SHP77 treated with DMSO at 0.1 percent for 48 hours (cell line): ENCODE measurements at places on chromosomes 2 and 18.

- DNase-seq, result no peak
These were observed 30.2 kb downstream of the GAREM1 start for GRCh38 chr18:32440518-32440917.

GRCh38 chr2:181421131-181421458 is 36.1 kb upstream of the ITGA4 start:
- DNase-seq, result no peak

GRCh38 chr2:33859811-33860461 is 260.8 kb upstream of the FAM98A start:
- DNase-seq, result no peak

- DNase-seq, result no peak
These were observed 223.9 kb downstream of the LDLRAD4 start for GRCh38 chr18:13442451-13442850.

DNA sequence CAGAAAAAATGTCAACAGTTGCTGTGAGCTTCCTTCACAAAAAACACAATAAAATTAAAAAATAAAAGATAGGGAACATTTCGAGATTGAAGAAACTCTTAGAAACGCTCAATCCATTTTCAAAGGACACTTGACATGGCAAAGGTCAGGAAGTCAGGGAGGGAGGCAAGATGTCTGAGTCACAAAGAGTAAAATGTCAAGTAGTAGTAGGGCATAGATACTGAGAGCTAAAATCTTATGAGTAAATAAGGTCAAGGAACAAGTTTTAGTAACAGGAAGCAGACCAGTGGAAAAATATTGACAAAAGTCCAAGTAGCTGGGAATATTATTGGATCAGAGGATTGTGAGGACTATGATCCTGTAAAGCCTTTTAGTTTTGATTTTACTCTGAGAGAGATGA is 495.6 kb downstream of the TMX3 start:
- DNase-seq, result no peak

GRCh38 chr18:26471027-26471426 is 77.3 kb downstream of the KCTD1 start:
- DNase-seq, result no peak

GRCh38 chr2:14634182-14634488 is 1.6 kb downstream of the LRATD1 start:
- DNase-seq, result no peak

DNA sequence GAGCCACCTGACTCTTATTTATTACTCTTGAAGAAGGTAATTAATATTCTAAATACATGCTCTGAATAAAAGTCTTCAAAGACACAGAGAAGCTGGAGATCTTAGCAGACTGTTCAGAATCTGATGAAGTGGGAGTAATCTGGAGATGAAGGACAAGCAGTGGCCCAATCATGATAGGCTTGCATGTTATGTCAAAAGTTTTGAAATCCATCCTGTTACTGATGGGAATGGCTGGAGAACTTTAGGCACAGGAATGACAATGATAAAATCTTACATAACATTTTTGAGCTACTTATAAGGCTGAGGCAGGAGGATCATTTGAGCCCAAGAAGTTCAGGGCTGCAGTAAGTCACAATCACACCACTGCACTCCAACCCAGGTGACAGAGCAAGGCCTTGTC is 2.4 kb upstream of the RIF1 start:
- DNase-seq, result no peak

DNA sequence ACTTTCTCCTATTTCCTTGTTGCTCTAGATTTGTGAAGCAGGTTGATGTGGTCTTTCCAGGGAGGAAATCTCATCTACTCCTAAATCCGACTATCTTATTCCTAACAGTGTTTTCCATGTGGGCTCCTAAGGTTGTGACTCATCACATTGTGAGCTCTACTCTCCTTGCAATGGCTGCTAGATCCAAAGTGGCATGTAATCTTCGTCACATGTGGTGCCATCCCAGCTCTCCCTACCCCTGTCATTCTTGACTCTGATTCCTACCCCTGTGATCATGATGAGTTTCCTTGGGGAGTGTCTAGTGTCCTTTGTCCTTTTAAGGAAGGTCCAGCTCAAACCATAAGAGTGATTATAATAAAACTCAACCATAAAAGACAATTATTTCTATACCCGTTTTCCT is 47.3 kb upstream of the GULP1 start:
- no peak for DNase-seq

- DNase-seq, result no peak
These were observed 88.2 kb downstream of the NCOA1 start for GRCh38 chr2:24579053-24579803.

DNA sequence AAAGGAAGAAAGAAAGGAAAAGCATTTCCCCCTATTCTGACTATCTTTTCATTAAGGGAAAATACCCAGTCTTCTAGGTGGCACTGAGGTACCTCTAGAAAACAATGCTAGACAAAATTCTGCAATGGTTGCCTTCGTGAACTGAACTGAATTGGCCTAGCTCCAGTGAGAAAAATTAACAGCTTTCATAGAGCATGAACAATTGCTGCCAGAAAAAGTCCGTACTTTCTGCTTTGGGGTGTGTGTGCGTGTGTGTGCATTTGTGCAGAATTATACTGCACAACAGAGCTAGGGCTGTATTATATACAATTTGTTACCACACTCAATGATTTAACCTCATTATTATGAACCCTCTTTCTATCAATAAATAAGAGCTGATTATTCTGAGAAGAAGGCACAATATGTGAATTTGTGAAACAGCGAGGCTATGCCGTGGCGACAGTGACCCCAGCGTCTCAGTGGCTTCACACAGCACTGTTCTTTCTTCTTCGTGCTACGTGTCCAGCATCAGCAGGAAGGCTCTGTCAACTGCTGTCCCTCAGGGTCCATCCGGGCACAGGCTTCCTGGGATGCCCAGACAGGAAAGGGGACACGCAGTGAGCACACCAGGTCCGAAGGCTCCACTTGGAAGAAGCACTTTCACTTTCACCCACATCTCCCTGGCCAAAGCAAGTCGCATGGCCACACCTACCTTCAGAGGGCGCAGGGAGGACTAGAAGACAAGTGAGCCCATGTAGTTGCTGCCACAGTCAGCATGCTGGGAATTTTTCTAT is 47.5 kb downstream of the PTGR3 start:
- DNase-seq, result peak; percentile 49

DNA sequence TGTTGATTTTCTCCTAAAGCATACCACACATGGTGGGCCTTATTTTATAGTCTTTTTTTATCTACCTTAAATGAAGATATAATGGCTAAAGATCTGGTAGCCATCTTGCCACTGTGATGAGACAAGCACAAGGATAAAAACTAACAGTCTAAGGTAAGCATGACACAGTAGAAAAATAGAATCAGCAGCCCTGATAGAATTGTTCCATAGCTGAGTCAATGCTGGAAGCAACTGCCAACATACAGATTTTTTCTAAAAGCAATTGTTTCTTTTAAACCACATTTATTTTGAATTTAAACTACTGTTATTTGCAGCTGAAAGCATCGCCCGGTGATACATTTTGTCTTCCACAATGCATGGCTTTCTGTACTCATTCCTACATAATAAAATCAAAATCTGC is 1091.5 kb upstream of the CHAC2 start:
- DNase-seq, result no peak

DNA sequence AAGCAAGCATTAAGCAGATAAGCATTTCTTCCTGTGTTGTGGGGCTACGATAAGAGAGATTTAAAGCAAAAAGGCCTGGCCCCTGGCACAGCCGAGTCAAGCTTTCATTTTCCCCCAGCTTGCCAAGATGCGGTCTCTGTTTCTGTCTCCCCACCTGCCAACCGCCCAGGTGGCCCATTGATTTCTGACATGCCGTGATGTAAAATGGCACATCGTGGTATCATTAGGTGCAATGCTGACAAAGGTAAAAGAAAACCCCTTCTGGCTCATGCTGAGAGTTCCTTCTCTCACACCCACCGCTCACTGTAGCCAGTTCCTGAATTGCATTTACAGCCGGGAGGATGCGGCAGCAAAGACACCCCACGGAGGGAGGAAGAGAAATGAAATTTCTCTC is 62.8 kb downstream of the BOD1L2 start:
- no peak for DNase-seq

DNA sequence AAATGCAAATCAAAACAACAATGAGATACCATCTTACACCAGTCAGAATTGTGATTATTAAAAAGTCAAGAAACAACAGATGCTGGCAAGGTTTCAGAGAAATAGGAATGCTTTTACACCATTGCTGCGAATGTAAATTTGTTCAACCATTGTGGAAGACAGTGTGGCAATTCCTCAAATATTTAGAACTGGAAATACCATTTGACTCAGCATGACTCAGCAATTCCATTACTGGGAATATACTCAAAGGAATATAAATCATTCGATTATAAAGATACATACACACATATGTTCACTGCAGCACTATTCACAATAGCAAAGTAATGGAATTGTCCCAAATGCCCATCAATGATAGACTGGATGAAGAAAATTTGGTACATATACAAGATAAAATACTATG is 516.7 kb downstream of the ERBB4 start:
- no peak for DNase-seq

- DNase-seq, result no peak
These were observed 88.0 kb downstream of the FTCDNL1 start for GRCh38 chr2:199762963-199763362.

- DNase-seq, result no peak
These were observed 33.6 kb upstream of the ROCK2 start for GRCh38 chr2:11377928-11378545.

DNA sequence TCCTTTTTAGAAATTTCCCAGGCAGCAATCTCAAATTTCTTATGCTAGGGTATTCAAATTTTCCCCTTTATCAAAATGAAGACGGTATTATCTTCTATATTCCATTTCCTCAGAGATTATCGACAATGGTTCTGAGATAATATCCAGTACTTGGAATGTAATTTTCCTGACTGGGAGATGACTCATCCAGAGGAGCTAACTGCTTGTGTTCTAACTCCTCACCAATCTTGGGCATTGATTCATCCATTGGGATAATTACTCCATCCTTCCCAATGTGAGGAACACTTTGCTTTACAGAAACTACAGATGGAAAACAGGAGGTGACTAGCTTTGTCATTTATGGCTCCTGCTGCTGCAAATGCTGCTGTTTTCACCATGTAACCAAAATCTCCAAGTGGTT is 239.4 kb upstream of the LYPD1 start:
- no peak for DNase-seq

DNA sequence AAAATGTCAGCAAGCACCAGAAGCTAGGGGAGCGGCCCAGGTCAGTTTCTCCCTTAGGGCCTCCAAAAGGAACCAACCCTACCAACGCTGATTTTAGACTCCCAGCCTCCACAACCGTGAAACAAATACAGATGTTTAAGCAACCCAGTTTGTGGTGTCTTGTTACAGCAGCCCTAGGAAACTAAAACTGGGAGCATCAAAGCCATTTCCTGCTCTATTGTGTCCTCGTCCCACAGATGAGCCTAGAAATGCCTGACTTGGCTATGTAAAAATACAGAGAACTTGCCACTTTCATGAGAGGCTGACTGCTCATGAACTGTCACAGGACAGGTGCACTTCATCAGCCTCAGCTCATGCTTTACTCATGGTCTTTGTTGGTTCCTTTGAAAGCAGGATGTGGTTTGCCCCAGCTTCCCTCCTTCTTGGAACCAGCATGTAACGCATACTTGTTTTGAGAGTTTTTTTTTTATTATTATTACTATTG is 97.6 kb upstream of the SLC39A10 start:
- no peak for DNase-seq

GRCh38 chr18:9755615-9756014 is 47.5 kb downstream of the RAB31 start:
- no peak for DNase-seq

- no peak for DNase-seq
These were observed 21.1 kb downstream of the AGPS start for GRCh38 chr2:177413703-177414102.

DNA sequence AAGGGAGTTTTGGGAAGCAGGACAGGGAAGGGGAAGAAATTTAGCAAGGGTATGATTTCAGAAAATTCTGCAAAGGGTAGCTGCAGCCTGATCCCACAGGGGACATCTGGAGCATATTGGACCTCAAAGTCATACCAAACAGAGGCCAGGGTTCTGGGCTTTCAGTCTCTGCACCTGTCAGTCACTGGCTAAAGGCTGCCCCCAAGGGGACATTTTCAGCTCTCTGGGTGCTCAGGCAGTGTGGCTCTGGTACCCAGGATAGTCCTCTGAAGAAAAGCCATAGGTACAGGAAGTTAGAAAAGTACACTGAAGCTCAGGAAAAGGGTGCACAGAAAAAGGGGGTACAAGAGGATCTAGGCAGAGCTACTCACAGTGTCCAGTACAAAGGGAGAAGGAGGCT is 149.2 kb downstream of the INSIG2 start:
- no peak for DNase-seq

GRCh38 chr18:79522451-79523205 is 126.9 kb downstream of the NFATC1 start:
- DNase-seq, result no peak

- DNase-seq, result peak; percentile 40
These were observed 84.7 kb upstream of the NEDD4L start for GRCh38 chr18:57959278-57959677.

- no peak for DNase-seq
These were observed 119.9 kb upstream of the RND3 start for GRCh38 chr2:150607390-150607811.

DNA sequence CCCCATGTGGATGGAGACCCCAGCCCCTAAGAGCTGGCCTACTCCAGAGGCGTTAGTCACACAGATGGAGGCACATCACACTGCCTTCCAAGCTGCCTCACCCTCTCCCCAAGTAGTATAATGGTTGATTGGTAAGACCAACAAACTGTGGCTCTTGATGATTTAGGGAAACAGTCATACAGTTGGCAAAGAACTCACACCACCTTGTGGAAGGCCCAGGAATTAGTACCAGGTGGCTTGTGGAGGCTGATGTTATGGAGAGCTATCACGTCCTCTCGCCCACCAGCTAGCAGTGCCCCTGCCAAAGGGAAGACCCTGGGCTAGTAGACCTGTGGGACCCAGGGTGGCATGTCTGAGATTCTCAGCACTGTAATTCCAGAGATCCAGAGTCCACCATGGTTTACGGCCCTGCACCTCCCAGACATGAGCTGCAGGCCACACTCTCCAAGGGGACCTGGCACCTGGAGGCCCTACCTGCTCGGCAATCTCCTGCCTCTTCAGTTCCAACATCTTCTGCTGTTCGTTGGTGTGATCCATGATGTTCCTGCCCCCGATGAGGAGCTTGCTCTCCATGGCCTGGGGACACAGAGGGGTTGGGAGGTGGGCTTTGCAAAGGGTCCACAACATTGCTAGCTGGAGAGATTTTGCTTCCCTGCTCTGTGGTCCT is 26.3 kb downstream of the KIF3C start:
- no peak for DNase-seq

GRCh38 chr18:5370332-5370731 is 74.8 kb upstream of the ZBTB14 start:
- DNase-seq, result no peak

- DNase-seq, result no peak
These were observed 1.1 kb upstream of the CHN1 start for GRCh38 chr2:175006281-175006680.

- DNase-seq, result peak; percentile 50
These were observed 177.9 kb upstream of the RAB6C start for GRCh38 chr2:129801575-129801974.

- no peak for DNase-seq
These were observed 450.8 kb downstream of the EIPR1 start for GRCh38 chr2:2926858-2927175.

- DNase-seq, result no peak
These were observed 271.3 kb upstream of the STON1 start for GRCh38 chr2:48258481-48259149.

- DNase-seq, result no peak
These were observed 51.0 kb upstream of the ZNF532 start for GRCh38 chr18:58813561-58814225.

GRCh38 chr2:42246562-42246961 is 77.4 kb downstream of the EML4 start:
- DNase-seq, result no peak

- DNase-seq, result no peak
These were observed 2.5 kb downstream of the SP100 start for GRCh38 chr2:230418341-230419016.
